ENCODE measurements at places on chromosomes 2 and 18.

- DNase-seq = no peak
Measured at GRCh38 chr2:54298514-54298913, 42.5 kb upstream of the TSPYL6 start.

DNA sequence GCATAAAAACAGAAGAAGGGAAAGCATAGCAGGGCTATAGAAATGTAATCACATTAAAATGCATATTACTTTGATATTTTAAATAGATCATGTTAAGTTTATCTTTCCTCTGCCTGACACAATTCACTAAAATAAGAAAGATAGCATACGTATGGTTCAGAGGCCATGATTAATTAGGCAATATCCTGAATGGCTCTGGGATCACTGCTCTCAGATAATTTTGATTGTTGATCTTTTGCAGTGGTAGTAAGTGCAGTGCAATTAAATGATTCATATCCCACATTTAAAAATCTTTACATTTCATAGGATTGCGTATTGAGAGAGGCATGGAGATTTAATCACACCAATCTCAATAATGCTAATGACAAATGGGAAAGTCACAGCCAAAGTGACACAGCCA lies 1040.7 kb downstream of the SOCS6 start:
- DNase-seq = no peak

DNA sequence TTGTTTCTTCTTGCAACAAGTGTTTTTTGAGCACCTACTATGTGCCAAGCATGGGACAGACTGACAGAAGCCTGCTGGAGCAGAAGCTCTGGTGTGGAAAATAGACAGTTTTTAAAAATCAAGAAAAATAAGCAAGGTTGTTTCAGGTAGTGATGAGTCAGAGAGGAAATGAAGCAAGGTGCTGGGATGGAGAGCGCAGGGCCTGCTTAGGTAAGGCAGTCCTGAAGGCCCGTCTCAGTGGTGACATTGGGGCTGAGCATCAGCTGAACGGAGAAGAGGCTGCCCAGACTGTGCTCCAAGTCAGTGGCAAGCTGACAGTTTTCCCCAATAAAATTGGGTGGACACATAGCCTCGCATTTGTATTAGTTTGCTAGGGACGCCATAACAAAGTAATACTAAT lies 263.6 kb downstream of the SS18 start:
- no peak for DNase-seq

DNA sequence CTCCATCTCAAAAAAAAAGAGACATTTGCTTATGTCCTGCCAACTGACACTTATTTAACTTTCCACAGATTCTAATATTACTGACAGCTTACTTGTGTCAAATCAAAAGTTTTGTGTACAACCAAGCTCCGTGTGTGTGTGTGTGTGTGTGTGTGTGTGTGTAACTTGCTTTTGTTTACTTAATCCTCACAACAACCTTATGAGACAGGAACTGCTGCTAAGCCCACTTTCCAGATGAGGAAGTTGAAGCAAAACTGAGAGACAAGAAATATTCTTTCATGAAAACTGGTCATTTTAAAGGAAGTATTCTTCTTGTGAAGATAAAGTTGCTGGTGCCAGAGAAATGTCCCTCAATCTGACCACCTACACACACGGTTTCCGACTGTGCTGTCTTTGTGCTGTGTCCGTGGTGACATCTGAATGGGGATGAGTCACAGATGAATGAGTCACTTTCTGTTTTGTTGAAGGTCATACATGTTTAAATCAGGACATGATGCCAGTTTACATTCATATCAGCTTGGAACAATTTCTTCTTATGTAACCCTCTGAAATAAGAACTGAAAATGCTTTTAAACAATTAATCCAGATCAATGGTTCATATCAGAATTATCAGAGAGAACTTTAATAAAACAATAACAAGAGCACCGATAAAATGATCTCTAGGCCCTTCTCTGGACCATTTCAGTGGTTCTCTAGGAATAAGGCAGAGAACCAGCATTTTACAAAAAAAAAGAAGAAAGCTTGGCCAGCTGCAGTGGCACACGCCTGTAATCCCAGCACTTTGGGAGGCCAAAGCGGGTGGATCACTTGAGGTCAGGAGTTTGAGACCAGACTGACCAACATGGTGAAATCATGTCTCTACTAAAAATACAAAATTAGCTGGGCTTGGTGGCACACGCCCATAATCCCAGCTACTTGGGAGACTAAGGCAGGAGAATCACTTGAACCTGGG lies 95.5 kb downstream of the THNSL2 start:
- DNase-seq = no peak

GRCh38 chr2:235113854-235114253 lies 162.0 kb downstream of the SH3BP4 start:
- DNase-seq = no peak

- DNase-seq = no peak
Measured at GRCh38 chr18:32048507-32049091, 30.0 kb downstream of the RNF125 start.

DNA sequence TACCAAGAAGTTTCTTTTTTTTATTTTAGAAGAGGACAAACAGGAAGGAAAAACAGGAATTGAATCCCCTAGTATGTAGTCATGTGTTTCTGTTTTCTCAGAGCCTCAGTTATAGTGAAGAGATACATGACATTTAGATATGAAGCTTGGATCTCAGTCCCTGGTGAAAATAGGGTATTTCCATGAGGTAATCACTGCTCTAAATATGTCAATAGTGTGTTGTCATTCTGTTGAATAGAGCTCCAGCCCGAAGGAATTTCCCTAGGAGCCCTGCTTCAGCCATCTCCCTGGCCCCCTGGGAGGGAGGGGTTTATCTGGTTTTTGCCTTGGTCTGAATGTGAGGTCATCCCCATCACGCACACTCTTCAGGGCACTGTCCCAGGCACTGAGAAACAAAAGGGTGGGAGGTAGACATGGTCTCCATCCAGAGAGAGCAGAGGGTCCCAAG lies 47.1 kb upstream of the REL start:
- DNase-seq = no peak

- DNase-seq = no peak
Measured at GRCh38 chr2:227252831-227253230, 72.2 kb upstream of the MFF start.

DNA sequence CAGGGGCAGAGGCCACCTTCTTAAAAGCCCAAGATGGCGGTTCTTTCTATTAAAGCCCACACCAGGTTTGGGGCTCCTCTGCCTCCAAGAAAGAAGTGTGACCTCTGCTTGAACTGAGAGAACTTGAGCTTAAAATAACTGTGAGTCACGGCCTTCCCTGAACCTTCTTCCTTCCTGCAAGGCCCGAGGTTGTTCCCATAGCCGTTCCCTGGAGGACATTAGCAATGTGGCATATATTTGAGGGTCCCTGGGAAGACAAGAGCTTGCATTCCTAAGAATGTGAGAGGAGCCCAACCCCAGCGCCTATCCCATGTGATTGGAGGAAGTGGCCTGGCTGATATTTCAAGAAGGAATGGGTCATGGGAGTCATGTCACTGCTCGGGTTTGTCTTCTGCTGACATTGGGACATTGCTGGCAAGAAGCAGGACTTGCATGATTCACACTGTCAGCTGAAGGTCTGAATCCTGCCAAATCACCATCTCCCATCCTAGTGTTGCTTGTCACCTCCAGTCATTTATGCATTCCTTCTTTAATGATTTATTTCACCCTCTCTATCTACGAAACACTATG lies 168.1 kb downstream of the TRIB2 start:
- no peak for DNase-seq

DNA sequence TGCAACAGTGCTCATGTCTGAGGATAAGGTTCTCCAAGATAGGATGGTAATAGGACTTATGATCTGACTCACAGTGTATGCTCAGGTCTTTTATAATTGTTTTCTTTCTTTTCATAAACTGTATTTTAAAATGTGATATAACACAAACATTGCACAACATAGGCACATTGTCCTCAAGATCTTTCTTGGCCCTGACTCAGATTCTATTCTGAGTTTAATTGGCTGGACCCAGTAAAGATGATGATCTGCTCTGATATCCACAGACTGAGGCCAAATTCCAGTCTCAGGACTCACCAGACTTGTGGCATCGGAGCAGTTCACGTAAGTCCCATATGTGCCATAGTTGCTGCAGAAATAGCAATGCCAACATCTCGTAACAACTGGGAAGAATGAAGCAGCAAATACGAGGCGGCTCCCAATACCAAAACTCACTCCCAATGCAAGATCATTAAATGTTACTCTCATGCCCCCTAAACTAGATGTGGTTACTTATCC lies 448.9 kb upstream of the SLC14A2 start:
- no peak for DNase-seq

- DNase-seq = no peak
Measured at GRCh38 chr2:224433442-224433841, 31.5 kb upstream of the FAM124B start.

DNA sequence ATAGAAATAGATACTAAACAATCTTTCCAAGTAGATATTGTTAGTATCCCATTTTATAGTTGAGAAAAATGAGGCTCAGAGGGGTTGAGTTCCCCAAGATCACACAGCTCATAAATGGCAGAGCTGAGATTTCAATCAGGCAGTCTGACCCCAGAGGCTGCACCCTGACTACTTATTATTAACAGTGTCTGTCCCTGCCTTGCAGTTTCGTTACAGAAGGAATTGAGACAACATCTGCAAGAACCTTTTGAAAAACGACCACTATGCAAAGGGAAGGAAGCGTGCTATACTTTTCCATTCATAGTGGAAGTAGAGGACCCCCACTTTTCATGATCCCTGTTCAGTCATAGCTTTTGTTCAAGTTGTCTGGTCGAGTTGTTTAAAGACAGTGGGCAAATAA lies 53.2 kb upstream of the SEC11C start:
- no peak for DNase-seq

- no peak for DNase-seq
Measured at GRCh38 chr2:97355887-97356286, 233.8 kb downstream of the ANKRD36B start.

DNA sequence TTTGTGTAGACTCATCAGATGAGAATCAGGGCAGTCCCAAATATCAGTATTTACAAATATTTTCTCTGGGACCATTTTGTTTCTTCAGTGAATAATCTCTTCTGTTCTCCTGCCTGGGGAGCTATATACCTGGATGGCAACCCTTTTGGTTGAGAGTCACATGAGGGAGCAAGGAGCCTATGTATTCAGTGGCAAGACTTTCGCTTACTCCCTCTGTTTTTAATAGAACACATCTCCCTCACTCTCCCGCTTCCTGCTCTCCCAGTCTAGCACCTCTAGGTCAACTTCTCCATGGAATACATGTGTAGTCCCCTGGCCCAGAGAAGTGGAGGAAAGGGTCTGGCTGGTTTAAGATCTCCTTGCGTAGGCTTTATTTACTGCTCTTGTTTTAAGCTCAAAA lies 600.3 kb downstream of the CCDC85A start:
- DNase-seq = no peak

GRCh38 chr2:29587402-29588190 lies 333.8 kb downstream of the ALK start:
- no peak for DNase-seq

DNA sequence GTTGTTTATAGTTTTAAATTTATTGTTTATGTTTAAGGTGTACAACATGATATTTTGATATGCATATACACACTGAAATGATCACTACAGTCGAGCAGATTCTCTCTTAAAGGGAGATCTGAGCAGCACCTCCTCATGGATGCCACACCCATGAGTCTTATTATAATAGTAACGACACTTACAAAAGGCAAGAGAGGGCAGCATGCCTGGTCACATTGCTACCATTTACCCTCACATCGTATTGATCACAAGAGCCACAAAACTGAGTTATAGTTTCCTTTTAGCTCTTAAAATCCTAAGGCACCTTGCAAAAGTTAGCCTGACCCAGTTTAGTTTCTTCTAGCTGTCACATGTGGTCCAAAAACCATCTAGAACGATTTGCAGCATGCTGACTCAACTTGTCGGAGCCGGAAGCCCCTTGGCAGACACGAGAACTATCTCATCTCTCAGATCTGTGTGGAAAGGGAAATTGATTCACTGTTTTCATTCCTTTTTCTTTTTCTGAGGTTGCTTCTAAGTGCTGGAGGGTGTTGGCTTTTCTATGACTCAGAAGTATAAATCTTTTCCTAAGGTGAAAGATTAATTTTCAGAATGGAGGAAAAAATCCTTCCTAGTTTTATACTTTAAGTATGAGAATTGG lies 85.3 kb downstream of the CDC42EP3 start:
- no peak for DNase-seq

- DNase-seq = no peak
Measured at GRCh38 chr2:60509066-60509465, 44.4 kb downstream of the BCL11A start.

- no peak for DNase-seq
Measured at GRCh38 chr2:71254776-71255175, 27.9 kb upstream of the PAIP2B start.

GRCh38 chr2:107132070-107132469 lies 246.1 kb upstream of the ST6GAL2 start:
- no peak for DNase-seq

GRCh38 chr2:122736279-122736678 lies 980.8 kb downstream of the TSN start:
- DNase-seq = no peak

GRCh38 chr2:1658394-1659151 lies 85.7 kb downstream of the PXDN start:
- DNase-seq = no peak

GRCh38 chr2:39942950-39943349 lies 163.9 kb upstream of the THUMPD2 start:
- no peak for DNase-seq

- no peak for DNase-seq
Measured at GRCh38 chr18:62438018-62438329, 84.9 kb upstream of the ZCCHC2 start.

- DNase-seq = no peak
Measured at GRCh38 chr18:11661430-11661829, 27.6 kb upstream of the GNAL start.

GRCh38 chr2:100238471-100238870 lies 83.8 kb downstream of the LONRF2 start:
- no peak for DNase-seq

GRCh38 chr2:14616342-14616741 lies 16.2 kb upstream of the LRATD1 start:
- no peak for DNase-seq

DNA sequence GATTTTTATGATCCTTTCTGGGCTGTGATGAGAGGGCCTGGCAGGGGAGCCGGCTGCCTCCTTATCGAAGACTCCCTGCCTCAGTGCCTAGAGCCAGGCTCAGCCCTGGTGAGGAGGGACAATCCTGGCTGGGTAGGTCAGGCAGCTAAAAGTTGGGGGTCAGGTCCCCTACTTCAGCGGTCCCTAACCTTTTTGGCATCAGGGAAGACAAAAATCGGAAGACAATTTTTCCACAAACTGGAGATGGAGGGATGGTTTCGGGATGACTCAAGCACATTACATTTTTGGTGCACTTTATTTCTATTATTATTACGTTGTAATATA lies 53.1 kb downstream of the HS1BP3 start:
- DNase-seq = no peak

GRCh38 chr18:808502-808901 lies 3.5 kb downstream of the YES1 start:
- no peak for DNase-seq

DNA sequence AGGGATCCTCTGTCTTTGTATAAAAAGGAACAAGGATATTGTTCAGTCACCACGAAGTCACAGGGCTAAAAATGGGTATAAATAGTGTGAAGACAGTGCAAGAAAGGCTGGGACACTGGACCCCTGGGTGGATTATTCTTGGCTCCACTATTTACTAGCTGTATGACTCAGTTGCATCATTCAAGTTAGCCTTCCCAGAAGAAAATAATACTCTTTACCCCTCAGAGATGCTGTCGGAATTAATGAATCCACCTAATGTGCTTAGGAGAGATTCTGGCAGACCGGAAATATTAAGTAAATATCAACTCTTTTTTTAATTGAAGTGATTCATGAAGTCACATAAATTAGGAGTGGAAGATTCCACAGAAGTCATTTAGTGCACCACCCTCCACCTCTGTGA lies 98.9 kb downstream of the SPHKAP start:
- no peak for DNase-seq

Measured in NCI-H1436 treated with DMSO at 0.1 percent for 48 hours (cell line).